ENCODE measurements at places on chromosomes 7 and 10.

GRCh38 chr7:94512735-94513564 is 3.3 kb downstream of the CASD1 start:
- DNase-seq: no peak

DNA sequence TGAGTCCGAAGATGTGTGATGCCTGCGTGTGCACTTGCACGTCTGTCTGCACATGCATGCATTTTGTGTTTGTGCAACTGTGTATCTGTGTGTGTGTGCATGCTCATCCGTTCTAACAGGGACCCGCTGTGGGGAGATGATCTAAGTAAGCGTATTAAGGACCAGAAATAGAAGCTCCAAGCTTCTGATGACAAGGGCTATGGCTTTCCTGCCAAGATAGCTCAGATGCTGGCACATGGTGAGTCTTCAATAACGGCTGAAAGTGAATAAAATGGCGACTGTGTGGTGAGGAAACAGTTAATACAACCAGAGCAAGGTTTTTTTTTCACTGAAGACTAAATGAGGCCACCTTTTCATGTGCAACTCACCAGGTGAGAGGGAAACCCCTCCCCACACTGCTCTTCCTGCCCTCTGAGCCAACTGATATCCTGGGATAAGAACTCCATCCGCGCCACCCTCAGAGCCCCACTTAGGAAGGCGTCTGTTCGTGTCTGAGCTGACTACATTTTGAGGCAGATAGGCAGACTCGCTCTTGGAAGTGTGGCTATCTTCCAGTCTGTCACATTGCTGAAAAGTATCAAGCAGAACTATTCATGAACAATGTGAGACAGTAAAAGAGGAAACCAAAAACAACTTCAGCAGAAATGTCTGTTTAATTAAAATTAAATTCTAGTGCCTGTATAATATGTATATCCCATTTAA is 47.4 kb upstream of the TCERG1L start:
- DNase-seq: peak; percentile 68

DNA sequence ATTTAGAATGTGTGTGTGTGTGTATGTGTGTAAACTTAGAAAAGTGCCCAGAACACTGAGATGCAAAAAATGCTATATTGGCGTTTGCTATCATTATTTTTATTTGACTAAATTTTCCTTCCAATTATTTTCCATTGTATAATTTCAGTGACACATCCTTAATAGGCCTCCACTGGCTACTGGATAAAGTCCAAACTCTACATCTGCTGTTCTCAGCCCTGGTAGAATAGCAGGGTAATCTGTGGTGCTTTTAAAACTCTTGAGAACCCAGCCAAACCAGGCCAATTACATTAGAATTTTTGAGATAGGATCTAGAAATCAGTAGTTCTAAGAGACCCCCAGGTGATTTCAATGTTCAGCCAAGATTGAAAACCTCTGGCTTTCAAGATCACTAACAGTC is 66.4 kb downstream of the ZNF503 start:
- DNase-seq: no peak

DNA sequence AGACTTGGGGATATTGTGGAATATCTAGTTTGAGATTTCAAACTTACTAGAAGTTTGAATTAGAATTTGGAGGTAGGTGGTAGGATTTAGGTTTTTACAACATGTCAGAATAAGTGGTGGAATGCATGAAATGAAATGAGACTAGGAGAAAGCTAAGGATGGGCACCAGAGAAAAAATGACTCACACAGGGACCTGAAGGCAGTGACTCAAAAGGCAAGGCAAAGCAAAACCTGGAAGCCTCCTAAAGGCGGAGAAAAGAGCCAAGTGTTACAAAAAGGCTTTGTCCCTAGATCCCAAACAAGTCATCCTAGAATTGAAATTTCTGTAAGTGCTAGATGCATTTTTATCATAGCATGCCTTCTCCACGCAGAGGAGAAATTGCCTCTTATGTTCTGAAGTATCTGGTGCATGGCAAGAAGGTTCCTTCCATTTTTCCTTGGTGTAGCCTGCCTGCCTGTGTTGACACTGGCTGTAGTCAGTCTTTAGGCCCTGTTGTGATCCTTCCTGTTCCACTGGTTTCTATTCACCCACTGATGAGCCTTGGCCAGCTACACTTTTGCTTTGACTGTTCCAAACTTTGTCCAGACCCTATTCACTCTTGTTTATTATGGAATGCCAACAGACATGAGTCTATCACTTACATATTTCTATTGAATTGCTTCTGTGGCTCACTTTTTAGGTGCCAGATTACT is 109.3 kb downstream of the ETV1 start:
- no peak for DNase-seq

- no peak for DNase-seq
Observed at GRCh38 chr7:157784041-157784835, 447.4 kb downstream of the DNAJB6 start.

GRCh38 chr7:26426096-26426495 is 134.4 kb downstream of the SNX10 start:
- no peak for DNase-seq

GRCh38 chr7:121961089-121961867 is 88.3 kb downstream of the PTPRZ1 start:
- DNase-seq: no peak

DNA sequence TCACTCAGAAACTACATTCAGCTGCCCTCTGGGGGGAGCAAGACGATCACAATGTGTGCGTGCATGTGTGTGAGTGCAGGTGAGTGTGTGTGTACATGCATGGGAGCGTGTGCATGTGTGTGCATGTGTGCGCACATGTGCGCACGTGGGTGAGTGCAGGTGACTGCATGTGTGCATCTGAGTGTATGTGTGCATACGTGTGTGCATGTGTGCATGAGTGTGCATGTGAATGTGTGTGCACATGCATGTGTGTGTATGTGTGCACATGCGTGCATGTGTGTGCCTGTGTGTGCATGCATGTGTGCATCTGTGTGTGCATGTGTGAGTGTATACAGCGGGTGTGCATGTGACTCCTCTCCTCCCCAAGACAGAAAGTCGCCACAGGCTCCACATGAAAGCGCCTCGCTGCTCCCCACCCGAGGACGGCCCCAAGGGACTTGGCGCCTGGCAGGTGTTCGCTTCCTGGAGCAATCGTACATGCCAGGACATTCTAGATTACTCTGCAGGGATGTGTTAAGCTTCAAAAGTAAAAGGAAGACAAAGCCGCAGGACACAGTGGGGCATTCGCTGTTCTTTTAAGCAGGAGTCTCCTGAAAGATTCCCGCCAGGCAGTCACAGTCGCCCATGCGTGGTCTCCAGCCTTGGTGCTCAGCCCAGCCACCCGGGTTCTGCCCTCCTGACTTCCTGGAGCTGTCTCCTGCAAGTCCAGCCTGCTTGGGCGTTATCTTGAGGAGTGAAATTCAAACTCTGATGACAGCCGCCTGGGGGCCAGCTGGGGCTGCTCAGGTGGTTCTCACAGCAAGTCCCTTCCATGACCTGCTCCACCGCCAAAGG is 42.0 kb upstream of the ADGRA1 start:
- no peak for DNase-seq

GRCh38 chr7:36617408-36617807 is 106.9 kb downstream of the AOAH start:
- no peak for DNase-seq

- no peak for DNase-seq
Observed at GRCh38 chr7:74622228-74622749, 35.2 kb upstream of the GTF2I start.

DNA sequence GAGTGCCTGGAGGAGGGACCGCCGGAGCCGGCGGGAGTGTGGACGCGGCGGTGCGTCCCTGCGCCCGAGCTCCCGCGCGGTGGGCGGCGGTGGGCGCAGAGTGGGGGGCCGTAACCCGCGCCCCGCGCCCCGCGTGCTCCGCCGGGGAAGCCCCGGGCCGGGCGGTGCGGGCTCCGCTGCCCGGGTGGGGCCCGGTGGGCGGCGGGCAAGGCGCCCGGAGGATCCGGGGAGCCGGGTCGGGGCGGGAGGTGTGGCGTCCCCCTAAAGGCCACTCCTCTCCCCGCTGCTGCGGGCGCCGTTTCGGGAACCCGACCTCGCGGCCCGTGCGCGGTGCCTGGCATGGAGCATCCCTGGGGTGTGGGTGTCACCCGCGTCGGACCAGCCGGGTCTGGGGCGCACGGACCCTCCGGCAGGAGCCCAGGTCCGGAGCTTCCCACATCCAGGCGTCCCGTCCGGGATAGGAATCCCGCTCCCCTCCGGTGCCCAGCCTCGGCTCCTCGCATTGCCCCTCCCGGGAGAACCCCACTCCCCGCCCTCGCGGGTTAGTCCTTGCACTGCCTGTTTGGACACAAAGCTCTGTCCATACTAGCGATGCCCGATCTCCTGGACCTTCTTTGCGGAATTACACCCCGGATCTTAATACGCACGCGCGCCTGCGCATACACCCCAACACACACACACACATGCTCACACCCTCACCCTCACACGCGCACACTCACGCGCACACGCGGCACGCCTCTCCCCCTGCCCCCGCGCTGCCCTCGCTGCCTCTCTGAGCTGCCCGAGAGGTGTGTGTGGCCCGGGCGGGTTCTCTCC is 723 bp downstream of the MTURN start:
- peak; percentile 82 for DNase-seq

DNA sequence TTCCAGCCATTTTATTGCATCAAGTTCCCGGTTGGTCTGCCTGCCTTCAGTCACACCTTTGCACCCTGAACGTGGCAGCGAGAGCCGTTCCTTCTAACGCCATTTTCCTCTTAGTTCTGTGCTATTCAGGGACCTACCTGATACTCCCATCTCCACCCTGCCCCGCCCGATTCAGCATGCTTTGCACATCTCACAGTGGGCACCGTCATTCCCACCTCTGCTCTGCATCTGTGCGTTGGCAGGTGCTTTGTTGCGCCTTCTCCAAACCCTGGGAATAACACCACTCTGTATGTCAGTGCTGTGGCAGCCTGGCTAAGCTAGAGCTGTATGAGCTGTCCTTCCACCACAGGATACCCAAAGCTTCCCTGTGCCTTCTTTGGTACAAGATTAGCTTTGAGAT is 96.8 kb downstream of the ACTR3B start:
- DNase-seq: no peak

DNA sequence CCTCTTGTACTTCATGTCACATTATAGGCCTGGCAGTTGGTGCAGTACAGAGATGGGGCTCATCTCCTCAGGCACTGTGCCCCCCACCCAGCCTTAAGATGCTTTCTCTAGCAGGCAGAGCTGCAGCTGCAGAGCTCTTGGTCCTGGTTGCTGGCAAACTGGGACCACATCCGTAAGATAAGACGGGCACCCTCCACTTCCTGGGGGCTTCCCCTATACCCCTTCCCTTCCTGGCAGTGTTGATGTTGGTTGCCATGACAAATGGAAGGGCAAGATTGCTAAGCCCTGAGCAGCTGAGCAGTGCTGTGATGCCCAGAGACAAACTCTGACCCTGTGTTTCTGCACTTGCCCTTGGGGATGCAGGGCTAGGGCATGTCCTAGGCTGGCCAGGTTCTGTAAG is 103.4 kb upstream of the ANLN start:
- DNase-seq: no peak

GRCh38 chr10:127345231-127345965 is 149.0 kb upstream of the INSYN2A start:
- no peak for DNase-seq

DNA sequence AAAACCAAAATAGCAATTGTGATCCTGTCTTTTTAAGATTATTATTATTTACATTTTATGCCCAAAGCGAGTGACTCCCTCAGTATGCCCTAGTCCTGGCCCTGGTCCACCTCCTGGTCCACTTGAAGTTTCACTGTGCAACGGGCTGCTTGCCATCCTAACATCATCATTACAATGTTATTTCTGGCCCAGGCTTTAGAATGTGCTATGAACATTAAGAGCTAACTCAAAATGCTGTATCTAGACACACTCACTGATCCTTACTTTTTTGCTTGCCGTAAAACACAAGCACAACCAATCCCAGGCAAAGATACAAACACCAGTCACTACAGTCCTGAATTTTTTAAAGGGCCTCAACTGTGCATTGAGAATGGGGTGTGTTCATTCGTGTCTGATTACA is 38.4 kb downstream of the RHOBTB1 start:
- DNase-seq: no peak

GRCh38 chr7:54632696-54633095 is 90.5 kb downstream of the VSTM2A start:
- peak; percentile 28 for DNase-seq

DNA sequence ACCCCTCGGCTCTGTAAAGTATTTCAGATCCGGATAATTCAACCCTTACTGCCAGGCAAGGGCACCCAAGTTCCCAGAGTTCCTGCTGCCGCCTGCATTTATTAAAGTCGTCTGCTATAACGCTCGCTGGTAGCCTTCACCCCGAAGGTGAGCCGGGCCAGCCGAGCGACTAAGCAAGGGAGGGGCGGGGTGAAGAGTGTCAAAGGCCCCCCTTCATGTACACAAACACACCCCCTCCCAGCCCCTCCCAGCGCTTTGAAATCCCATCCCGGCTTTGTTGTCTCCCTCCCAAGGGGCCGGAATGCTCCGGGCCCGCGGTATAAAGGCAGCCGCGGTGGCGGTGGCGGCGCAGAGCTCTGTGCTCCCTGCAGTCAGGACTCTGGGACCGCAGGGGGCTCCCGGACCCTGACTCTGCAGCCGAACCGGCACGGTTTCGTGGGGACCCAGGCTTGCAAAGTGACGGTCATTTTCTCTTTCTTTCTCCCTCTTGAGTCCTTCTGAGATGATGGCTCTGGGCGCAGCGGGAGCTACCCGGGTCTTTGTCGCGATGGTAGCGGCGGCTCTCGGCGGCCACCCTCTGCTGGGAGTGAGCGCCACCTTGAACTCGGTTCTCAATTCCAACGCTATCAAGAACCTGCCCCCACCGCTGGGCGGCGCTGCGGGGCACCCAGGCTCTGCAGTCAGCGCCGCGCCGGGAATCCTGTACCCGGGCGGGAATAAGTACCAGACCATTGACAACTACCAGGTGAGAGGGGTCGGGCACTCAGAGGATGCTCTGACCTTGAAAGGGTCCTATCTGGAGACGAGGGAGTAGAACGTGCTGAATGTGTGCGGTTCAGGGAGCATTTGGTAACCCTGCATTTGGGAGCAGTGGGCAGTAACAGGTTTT is at the start of gene DKK1:
Gene DKK1, plus strand, starts transcription at position 349 of the 889 bp plus-strand sequence. Its CDS starts 154 bp downstream, at position 503.
- peak; percentile 88 for DNase-seq

GRCh38 chr7:91717681-91718470 is 162.6 kb downstream of the MTERF1 start:
- DNase-seq: no peak

DNA sequence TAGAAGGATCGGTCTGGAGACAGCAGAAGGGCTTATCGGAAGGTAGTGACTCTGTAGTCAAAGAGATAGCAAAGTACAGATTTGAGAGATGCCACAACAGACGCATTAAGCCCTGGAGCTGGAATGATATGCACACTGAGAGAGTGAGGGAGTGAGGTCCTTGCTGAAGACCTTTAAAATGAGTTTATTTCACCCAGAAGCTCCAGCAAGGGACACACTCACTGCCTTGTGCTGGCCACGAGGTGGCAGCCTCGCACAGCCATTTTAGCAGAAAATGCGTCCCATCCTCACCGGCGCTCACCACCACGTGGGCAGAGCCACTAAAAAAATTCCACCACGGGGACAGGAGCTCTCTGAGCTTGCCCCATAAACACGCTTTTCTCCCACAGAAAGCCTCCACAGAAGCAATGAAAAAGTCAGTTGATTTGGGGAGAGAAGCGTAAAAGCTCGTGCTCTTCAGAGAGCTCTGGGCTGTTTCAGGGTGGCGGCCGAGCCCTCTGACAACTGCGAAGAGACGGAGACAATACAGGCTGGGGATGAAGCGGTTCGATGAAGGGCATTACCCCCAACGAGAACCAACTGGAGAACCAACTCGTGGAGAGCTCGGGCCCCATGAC is 163.0 kb upstream of the KLF14 start:
- peak; percentile 83 for DNase-seq

Measured in H7 (cell line).